ENCODE measurements at places on chromosomes 16 and 17. TPM values are rescaled to one million over a fixed set of nuclear protein-coding genes. Genes with fewer than 3 reads are reported as not detected.
A peak's percentile ranks its signal among the peaks of the same experiment; 100 is the strongest.

GRCh38 chr17:40442392-40443195, 656 bp upstream of the IGFBP4 start:
- H3K4me3 ChIP-seq, result peak overlapping the region; percentile 76
- no peaks in the 10 kb centered on the region for H3K36me3 ChIP-seq
- peak overlapping the region; percentile 76 for H3K27ac ChIP-seq
- no peak for DNase-seq
- H3K4me1 ChIP-seq, result peaks cover 43% of the 10 kb centered on the region

The TVP23B gene
- 51.2 TPM for total RNA-seq

The ABCC3 gene
- 10.0 TPM for total RNA-seq

DNA sequence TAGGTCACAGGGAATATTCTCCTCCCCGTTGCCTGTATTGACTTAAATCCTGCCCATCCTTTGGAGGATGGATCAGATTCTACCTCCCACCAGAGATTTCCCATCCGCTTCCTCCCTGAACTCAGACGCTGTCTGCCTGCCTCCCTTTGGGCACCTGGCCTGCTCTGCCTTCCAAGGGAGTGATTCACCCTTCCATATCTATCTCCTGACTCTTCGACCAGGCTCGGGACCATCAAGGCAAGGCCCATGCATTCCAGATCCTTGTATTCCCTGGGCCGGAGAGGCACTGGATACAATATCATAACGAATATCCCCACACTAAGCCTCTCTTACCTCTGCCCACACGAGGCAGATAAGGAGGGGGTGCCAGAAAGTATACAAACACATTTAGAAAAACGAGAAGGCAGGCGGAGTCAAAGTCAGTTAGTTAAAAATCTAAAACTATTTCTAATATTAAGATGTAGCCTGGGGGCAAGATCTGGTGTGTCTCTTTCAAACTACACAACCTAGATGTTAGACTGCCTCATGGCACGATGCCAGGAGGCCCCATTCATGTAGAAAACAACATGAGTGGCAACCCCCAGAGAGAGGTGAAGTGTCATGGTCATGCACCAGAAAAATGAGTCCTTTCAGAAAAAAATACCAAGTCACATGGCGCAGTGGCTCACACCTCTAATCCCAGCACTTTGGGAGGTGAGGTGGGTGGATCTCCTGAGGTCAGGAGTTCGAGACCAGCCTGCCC, 9.2 kb downstream of the PMP22 start:
- DNase-seq, result no peak
- H3K4me3 ChIP-seq, result no peak overlapping the region
- H3K27me3 ChIP-seq, result no peaks in the 10 kb centered on the region
- H3K27ac ChIP-seq, result no peak overlapping the region
- H3K4me1 ChIP-seq, result peaks cover 26% of the 10 kb centered on the region

GRCh38 chr17:77308861-77309726, 168.3 kb downstream of the SEC14L1 start:
- no peak overlapping the region for H3K4me3 ChIP-seq
- no peak for DNase-seq
- H3K4me1 ChIP-seq, result peaks cover 24% of the 10 kb centered on the region

DNA sequence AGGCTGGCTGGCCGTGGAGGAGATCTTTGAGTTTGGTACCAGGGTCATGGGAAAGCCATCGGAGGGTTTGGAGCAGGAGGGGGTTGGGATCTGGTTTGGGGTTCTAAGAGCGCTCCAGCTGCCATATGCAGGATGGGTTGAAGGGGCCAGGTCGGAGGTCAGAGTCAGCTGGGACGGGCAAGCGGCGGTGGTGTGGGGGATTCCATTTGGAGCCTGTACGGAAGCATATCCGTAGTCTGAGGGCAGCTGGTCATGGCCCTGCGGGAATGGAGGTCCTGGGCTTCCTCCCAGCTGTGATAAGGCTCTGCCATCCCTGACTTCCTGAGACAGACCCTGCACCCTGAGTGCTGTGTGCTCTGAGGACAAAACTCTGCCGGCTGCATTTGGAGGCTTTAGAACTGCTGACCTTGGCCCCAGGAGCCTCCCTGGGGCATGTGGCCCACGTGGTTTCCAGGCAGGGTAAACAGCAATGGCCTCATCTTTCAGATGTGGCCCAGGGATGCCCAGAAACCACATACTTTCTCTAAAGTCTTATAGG, 46.5 kb downstream of the ATP2C2 start:
- no peak overlapping the region for H3K27ac ChIP-seq
- peaks cover 3% of the 10 kb centered on the region for H3K4me1 ChIP-seq
- H3K36me3 ChIP-seq, result no peaks in the 10 kb centered on the region

The ATP2A1 gene
- 12.2 TPM for total RNA-seq

DNA sequence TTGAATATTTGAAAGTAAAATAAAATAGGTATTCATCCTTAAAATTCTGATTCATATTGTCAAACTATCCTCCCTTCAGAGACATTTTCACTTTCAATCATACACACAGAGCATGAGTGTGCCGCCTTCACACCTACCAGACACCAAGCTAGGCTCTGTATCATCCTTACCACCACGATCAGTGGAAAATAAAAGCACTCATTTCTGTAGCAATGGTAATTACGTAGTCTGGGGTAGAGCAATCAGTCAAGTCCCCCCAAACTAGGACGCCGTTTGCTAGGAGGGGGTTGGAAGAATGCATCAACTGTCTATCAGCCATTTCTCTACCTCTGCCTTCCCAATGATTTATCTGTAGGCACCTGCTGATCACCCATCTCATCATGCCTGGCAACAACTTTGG, 84.6 kb upstream of the GRIN2A start:
- no peaks in the 10 kb centered on the region for H3K36me3 ChIP-seq
- DNase-seq, result no peak
- no peak overlapping the region for H3K4me3 ChIP-seq
- peaks cover 4% of the 10 kb centered on the region for H3K4me1 ChIP-seq
- no peak overlapping the region for H3K27ac ChIP-seq

The ABCC11 gene
- total RNA-seq, result 7.5 TPM

DNA sequence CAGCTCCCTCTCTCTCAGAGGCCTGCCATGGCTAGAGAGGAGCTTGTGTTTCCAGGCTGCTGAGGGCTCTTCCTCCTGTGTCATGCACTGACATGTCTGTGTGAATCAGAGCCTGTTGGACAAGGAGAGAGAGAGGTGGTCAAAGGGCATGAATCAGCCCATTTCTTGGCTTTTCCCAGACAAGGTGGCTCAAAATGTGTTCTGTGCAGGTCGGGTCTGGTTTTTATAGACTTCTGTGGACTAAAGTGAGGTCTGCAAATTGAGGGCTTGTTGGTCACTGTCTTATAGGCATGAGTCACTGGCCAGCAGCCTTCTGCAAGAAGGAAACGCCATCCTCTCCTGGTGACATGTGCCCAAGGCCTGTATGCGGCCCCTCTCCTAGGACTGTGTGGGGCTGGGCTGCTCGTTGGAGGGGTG, 97.9 kb downstream of the FOXL1 start:
- no peaks in the 10 kb centered on the region for H3K36me3 ChIP-seq
- H3K27me3 ChIP-seq, result no peaks in the 10 kb centered on the region
- DNase-seq, result no peak
- H3K4me1 ChIP-seq, result no peaks in the 10 kb centered on the region
- no peak overlapping the region for H3K4me3 ChIP-seq

DNA sequence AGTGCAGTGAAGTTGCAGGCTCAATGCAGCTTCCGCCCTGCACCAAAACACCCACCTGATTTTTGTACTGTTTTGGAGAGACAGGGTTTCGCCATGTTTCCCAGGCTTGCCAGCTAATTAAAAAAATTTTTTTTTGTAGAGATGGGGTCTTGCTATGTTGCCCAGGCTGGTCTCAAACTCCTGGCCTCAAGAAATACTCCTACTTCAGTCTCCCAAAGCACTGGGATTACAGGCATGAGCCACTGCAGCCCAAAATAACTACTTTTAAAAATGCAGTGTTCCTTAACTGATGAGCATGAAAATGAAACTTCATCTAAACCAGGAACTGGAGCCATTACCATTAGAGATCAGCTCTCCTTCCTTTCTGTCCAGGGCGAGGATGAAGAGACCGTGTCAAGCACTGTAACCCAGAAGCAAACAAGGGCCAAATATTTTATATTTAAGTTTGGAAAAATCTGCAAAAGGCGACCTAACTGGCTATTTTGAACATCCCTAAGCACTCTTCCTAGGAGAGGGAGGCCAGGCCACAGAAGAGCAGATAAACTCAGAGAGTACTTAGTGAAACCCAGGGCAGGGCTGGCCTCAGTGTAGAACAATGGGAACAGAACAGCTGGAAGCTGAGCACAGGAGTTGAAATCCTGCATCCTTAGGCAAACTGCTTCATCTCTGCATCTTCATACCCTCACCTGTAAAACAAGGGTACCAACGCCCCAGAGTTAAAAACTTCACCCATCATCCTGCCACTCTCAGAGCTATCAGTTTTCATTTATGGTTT, 24.0 kb downstream of the CREBBP start:
- no peak for DNase-seq
- no peak overlapping the region for H3K27ac ChIP-seq
- H3K4me1 ChIP-seq, result peaks cover 34% of the 10 kb centered on the region
- no peaks in the 10 kb centered on the region for H3K27me3 ChIP-seq
- H3K4me3 ChIP-seq, result no peak overlapping the region
- no peaks in the 10 kb centered on the region for H3K36me3 ChIP-seq

The MYH11 gene
- total RNA-seq, result 263 TPM

- no peak overlapping the region for H3K4me3 ChIP-seq
- no peak overlapping the region for H3K27ac ChIP-seq
- no peaks in the 10 kb centered on the region for H3K36me3 ChIP-seq
- no peaks in the 10 kb centered on the region for H3K4me1 ChIP-seq
- DNase-seq, result peak; percentile 67
- no peaks in the 10 kb centered on the region for H3K27me3 ChIP-seq
These were observed 26.2 kb downstream of the ENDOV start for GRCh38 chr17:80441133-80441578.

GRCh38 chr17:80219013-80219762, 945 bp downstream of the SGSH start:
- H3K4me1 ChIP-seq, result peaks cover 12% of the 10 kb centered on the region
- peak overlapping the region; percentile 86 for H3K27ac ChIP-seq
- H3K27me3 ChIP-seq, result no peaks in the 10 kb centered on the region
- peak overlapping the region; percentile 79 for H3K4me3 ChIP-seq
- no peaks in the 10 kb centered on the region for H3K36me3 ChIP-seq

- no peak overlapping the region for H3K4me3 ChIP-seq
- H3K27ac ChIP-seq, result no peak overlapping the region
- no peaks in the 10 kb centered on the region for H3K36me3 ChIP-seq
- no peaks in the 10 kb centered on the region for H3K4me1 ChIP-seq
- H3K27me3 ChIP-seq, result no peaks in the 10 kb centered on the region
- no peak for DNase-seq
These were observed 4.3 kb upstream of the PIMREG start for GRCh38 chr17:6439951-6440350.

The CLEC3A gene
- total RNA-seq, result 0.74 TPM

- no peak overlapping the region for H3K4me3 ChIP-seq
- no peaks in the 10 kb centered on the region for H3K4me1 ChIP-seq
- H3K27ac ChIP-seq, result no peak overlapping the region
- DNase-seq, result no peak
These were observed 28.9 kb downstream of the CDYL2 start for GRCh38 chr16:80775450-80775849.

The CTRB1 gene
- total RNA-seq, result 1.2 TPM

The CKLF gene
- 71.5 TPM for total RNA-seq

- no peaks in the 10 kb centered on the region for H3K36me3 ChIP-seq
- H3K4me3 ChIP-seq, result no peak overlapping the region
- DNase-seq, result no peak
- peak overlapping the region; percentile 81 for H3K27ac ChIP-seq
- peaks cover 28% of the 10 kb centered on the region for H3K4me1 ChIP-seq
- H3K27me3 ChIP-seq, result no peaks in the 10 kb centered on the region
These were observed 74.5 kb upstream of the C17orf78 start for GRCh38 chr17:37301288-37301687.

The ABCA8 gene
- total RNA-seq, result 249 TPM

DNA sequence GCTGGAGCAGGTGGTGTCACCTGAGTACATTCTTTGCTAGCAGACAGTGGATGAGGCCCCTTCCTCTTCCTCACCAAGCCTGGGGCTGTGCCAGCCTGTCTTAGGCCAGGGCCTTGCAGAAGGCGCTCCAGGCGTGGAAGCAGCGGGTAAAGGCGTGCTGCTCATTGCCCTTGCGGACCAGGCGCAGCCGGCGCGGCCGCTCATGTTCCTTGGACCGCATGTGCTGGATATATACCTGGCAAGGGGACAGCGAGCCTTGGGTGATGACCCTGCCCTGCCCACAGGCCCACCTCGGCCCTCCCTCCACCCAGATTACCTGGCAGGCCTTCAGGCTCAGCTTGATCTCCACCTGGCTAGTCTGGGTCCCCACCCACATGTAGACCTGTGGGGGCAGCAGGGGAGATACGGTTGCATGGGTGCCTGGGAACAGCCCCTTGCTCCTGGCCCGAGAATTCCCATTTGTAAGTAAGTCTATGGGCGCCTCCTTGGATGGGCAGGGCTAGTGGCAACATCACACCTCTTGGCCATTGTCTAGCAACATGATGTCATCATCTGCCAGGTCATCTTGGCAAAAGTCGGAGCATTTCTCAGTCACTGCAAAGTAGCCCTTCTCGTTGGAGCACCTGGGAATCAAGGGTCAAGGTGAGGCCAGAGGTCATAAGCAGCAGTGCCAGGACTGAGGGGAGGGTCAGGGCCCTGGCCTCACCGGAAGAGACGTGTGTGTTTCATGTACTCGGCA, 13.3 kb downstream of the FLII start:
- H3K27ac ChIP-seq, result no peak overlapping the region
- no peaks in the 10 kb centered on the region for H3K27me3 ChIP-seq
- no peak overlapping the region for H3K4me3 ChIP-seq
- no peaks in the 10 kb centered on the region for H3K36me3 ChIP-seq
- DNase-seq, result no peak

DNA sequence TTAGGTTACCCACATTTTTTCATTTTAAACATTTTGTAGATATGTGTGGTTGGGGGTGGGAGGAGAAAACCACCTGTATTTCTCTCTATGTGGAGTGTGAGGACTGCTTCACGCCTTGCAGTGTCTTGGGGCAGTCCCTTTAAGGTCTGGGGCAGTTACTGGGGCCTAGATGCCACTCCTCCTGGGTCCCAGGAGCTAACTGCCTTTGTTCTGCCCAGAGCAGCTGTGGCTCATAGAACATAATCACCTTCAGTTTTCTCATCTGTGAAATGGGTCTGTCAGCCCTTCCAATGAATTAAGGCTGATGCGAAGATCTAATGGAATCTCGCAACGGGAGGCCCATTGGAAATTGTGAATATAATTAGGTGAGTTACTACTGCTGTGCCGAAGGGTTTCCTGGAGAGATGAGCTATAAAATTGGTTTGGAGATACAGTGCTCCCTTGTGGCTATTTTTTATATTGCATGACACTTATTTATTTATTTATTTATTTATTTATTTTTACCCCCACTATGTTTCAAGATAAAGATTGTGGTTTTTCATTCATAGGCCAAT, 22.9 kb downstream of the DHRS7C start:
- no peaks in the 10 kb centered on the region for H3K27me3 ChIP-seq
- no peak for DNase-seq
- H3K27ac ChIP-seq, result no peak overlapping the region
- no peaks in the 10 kb centered on the region for H3K36me3 ChIP-seq

Data from testis (tissue), 5 donors.